ENCODE measurements at places on chromosomes 7 and 10.

DNA sequence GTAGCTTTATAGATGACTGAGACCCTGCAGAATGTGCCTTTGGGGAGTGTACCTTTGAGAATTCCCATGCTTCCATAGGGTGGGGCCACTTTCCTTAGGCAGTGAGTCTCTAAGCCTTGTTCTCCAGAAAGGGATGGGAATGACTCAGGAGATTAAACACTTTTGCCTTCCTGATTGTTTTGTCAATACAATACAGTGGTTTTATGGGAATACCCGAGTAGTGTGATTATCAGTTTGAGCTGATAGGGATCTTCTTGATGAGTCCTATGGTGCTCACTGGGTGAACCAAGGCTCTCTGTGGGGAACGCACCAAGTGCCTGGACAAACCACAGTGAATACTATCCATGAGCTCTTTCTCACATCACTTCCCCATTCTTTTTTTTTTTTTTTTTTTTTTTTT, 6.3 kb downstream of the MYOF start:
- DNase-seq: no peak

DNA sequence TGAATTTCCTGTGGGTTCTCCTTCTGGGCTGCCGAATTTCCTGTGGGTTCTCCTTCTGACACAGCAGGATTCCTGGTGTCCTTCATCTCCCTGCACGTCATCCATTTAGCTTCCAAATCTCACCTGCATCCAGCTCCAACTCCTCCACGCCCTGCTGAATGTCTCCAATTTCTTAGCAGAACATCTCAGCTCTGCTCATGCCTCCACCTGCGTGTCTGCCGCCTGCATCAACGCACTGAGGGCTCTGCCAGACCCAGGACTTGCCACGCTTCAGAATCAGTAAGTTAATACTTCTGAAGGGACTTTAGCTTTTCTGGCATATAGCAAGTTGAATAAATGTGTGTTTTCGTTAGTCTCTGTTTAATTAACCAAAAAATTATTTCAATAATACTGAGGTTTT, 31.1 kb upstream of the VIPR2 start:
- DNase-seq: no peak

GRCh38 chr7:91408388-91409154, 144.3 kb downstream of the FZD1 start:
- DNase-seq: no peak

GRCh38 chr10:49508249-49508648, 30.7 kb downstream of the ERCC6 start:
- no peak for DNase-seq

DNA sequence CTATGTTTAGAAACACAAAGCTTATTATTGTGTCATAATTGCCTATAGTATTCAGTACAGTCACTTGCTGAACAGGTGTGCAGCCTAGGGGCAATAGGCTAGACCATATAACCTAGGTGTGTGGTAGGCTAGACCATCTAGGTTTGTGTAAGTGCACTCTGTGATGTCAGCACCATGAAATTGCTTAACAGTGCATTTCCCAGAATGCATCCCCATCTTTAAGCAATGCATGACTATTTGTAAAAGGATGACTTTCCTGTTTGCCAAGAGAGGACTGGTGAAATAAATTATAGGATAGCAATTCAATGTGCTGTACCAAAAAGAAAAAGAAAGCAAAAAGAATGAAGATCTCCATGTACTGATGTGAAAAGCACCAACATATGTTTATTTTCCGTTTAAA, 288.7 kb upstream of the AUTS2 start:
- DNase-seq: no peak

GRCh38 chr10:102657984-102658724, 13.9 kb downstream of the TRIM8 start:
- no peak for DNase-seq

GRCh38 chr7:64562626-64563278, at the start of gene ZNF680:
TSS of gene ZNF680 (minus strand) at chr7:64563071. CDS start at chr7:64562954, 117 bp downstream.
- DNase-seq: peak; percentile 78

DNA sequence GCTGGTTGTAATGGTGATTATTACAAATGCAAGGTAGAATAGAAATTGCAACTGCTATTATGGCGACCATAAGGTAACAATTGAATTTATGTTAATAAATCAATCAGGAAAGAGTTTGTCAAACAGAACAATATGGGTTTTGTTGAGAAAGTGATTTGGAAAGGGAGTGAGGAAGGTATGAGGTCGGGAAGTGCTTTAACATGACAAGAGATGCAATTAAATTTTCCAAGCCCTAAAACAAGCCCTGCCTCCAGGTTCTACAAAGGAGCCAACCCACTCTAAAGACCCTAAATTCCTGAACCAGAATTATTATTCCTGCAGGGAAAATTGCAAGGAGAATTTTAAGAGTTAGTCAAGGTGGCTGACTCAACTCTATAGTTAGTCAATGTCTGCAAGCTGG, 363.7 kb downstream of the BMPER start:
- no peak for DNase-seq

GRCh38 chr7:76151932-76152331, 49.8 kb upstream of the SRRM3 start:
- no peak for DNase-seq

DNA sequence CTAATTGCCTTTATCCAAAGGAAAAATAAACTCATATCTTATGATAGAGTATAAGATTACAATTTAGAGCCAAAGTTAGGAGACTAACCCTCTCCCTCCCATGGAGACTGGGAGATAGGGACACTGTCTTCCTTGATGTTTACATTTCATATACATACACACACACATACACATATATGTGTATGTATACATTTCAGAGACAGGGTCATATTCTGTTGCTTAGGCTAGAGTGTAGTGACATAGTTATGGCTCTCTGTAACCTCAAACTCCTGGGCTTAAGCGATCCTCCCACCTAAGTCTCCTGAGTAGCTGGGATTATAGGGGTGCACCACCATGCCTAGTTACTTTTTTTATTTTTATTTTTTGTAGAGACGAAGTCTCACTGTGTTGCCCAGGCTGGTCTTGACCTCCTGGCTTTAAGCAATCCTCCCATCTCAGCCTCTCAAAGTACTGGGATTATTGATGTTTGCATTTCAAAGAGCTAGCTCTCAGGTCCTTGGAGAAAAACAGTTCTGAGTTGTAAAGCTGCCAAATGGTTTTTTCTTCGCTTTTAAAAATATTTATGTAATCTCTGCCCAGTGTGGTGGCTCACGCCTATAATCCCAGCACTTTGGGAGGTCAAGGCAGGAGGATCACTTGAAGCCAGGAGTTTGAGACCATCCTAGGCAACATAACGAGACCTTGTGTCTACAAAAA, 8.1 kb upstream of the REPIN1 start:
- no peak for DNase-seq

- no peak for DNase-seq
These were observed 50.8 kb downstream of the ZRANB1 start for GRCh38 chr10:124992462-124993344.

GRCh38 chr10:51960494-51960895, 261.1 kb upstream of the CSTF2T start:
- DNase-seq: no peak

GRCh38 chr7:121083790-121084251, 95.3 kb downstream of the CPED1 start:
- no peak for DNase-seq

- DNase-seq: no peak
These were observed 104.5 kb downstream of the NRCAM start for GRCh38 chr7:108351729-108352131.

- no peak for DNase-seq
These were observed 168.4 kb downstream of the COBL start for GRCh38 chr7:51148216-51148615.

GRCh38 chr10:71380841-71381240, 15.9 kb upstream of the CDH23 start:
- DNase-seq: no peak

GRCh38 chr10:122128357-122128756, 139.4 kb downstream of the TACC2 start:
- no peak for DNase-seq

GRCh38 chr7:85730012-85730411, 543.2 kb upstream of the SEMA3D start:
- DNase-seq: no peak

DNA sequence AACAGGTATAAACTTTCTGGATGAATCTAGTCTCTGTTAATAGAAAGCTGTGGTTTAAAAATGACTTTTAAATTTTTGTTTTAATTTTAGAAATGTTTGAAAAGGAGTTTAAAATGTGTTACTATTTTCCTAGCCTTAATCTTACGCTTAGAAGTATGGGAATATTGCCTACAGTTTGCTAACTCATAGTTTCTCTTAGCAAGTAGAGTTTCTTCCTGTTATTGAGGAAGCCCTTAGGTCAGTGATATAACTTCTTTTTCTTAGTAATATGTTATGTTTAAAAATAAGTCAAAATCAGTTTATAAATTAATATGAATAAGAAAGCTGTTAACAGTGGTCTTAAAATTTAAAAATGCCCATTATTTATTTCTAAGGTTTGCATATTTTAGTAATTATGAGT, 3.1 kb downstream of the STARD3NL start:
- no peak for DNase-seq

- no peak for DNase-seq
These were observed 94.1 kb downstream of the PIP4K2A start for GRCh38 chr10:22620140-22620857.

GRCh38 chr7:32250003-32250402, 179.8 kb upstream of the PDE1C start:
- no peak for DNase-seq

DNA sequence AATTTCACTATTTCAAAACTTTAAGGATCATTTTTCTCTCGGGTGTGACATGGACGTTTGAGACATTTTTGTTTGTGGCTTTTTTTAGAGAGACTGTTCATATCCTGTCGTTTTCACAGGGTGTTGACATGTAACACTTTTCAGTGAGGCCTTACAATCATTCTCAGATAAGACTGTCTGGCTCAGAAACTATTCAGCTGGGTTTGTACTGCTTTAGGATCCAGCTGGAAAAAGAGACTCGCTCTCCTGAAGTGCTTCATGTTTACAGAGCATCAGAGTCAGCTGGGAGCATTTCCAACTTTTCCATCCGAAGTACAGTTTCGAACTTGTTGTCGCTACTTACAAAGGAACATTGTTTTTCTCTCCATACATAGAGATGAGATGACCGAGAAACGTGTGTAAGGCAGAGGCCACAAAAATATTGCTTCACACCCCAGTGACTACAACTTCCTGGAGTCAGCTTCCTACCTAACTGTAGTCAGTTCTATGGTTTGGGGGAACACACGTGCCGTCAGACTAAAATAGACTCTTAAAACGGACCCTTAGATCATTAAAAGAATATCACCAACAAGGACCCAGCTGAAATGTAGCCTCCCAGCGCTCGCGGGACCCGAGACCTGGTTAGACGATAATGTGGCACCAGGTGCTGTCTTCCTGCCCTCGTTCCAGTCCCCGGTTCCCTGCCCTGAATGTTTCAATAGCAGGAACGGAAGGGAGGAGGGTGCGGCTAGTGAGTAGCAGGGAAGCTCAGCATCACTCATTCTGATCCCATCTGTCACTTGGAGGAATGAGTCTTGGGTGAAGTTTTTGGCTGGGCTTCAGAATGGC, 78.0 kb downstream of the MKI67 start:
- no peak for DNase-seq

DNA sequence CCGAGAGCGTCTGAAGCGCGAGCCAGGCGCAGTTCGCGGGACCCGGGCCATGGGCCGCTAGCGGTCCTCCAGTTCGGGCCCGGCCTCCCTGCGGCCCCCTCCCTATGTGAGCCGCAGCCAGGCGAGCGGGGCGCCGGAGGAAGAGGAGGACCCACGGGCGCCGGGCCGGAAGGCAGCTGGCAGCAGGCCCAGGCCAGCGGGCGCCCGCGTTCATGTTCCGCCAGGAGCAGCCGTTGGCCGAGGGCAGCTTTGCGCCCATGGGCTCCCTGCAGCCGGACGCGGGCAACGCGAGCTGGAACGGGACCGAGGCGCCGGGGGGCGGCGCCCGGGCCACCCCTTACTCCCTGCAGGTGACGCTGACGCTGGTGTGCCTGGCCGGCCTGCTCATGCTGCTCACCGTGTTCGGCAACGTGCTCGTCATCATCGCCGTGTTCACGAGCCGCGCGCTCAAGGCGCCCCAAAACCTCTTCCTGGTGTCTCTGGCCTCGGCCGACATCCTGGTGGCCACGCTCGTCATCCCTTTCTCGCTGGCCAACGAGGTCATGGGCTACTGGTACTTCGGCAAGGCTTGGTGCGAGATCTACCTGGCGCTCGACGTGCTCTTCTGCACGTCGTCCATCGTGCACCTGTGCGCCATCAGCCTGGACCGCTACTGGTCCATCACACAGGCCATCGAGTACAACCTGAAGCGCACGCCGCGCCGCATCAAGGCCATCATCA, 1.1 kb downstream of the ADRA2A start:
- DNase-seq: no peak

GRCh38 chr10:100763043-100763747, 17.8 kb downstream of the PAX2 start:
- DNase-seq: no peak

GRCh38 chr7:134073276-134073675, 53.9 kb upstream of the LRGUK start:
- DNase-seq: no peak

DNA sequence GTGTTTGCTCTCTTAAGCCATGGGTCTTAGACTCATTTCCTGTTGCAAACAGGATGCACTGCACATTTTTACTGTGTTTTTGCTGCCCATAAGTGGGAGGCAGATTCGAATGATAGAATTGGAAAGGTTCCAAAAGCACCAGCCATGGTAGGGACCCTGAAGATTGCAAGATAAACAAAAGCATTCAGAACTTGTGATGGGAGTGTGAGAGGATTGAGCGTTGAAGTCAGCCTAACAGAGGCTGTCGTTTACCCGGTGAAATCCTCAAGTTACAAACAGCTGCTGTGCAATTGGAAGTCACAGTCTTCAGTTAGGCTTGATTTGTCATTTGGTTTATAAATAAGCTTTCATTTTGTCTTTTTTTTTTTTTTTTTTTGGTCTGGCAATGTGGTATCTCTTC, 192.7 kb upstream of the MKI67 start:
- no peak for DNase-seq

DNA sequence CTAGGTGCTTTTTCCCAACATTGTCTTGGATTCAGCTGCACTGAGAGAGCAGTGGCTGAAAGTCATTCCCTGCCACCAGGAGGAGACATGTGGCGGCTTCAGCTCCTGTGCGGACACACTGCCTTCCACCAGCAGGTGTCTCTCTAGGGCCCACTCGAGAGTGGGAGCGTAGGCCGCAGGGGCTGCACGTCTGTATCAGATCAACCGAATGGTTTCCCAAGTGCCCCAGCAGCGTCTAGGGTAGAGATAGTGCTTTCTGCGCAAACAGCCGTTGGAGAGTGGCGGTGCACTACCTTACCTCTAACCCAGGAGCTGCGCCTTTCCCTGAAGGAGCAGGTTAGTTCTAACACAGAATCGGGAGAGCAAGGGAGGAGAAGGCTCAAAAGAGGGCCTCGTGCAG, 31.7 kb downstream of the PAPOLB start:
- peak; percentile 20 for DNase-seq

DNA sequence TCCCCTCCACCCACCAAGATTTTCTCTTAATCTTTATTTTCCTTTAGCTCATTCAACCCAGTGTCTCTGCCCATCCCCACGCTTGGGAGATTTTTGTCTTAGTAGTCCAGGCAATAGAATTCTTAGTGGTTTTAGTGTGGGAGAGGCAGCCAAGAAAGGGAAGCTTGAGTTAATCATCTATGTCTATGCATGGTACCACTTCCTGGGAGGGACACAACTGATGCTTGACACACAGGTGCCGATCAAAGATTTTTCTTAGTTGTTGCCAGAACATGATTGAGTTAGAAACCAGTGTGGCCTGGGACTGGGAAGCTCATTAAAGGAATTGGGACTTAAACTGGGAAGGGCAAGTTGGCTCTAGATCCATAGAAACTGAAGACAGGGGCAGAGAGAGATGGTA, 3.1 kb downstream of the STRA8 start:
- DNase-seq: no peak

- no peak for DNase-seq
These were observed 15.6 kb downstream of the MDH2 start for GRCh38 chr7:76063525-76063924.
